Left cardiac atrium (tissue), 4 donors: ENCODE measurements at places on chromosomes 11 and 22. TPM values are rescaled to one million over a fixed set of nuclear protein-coding genes. Genes with fewer than 3 reads are reported as not detected.

The CASTOR1 gene
- total RNA-seq, result 7.4 TPM

The DAGLA gene
- 5.0 TPM for total RNA-seq

DNA sequence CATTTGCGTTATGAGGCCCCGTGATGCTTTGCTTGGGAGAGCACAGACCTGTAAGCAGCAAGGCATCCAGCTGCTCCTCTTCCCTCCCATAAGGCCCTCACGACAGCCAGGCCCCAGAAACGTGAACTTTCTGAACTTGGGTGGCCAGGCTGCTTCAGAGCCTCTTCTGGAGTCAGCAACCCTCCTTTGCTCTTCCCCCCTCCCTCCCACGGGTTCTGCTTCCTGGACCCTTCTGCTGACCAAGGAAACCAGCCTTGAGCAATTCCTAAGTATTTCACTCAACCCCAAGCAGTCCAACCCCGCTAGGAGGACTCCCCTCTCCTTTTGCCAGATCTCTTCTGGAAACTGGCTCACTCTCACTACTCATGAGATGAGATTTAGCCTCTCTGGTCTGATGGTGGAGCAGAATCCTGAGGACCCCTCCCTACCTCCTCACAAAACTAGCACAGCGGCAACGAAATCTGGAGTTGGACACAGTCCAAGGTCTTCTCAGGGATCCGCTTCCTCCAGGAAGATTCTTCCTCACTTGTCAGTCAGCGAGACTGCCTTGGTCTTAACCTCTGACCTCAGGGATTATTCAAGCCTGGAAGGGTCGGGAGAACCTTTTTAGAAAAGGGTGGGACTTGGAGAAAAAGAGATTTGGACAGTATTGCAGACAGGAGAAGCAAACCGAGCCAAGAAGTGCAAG lies 86.2 kb downstream of the UBASH3B start:
- DNase-seq, result peak; percentile 52

DNA sequence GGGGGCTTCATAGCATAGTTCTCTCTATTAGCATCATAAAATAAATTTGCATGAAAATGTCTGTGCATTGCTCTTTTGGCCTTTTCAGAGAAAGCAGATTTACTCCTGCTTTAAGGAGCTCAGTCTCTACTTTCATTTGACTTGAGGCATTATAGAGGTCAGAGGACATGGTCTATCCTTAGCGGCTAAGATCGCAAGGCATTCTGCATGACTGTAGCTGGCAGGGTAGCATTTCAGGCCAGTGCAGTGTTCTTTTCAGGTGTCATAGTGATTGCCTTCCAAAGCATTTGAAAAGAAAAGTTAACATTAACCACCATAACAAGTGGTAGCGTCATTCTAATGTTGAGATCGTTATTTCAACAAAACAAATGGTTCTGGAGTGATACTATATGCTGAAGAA lies 126.5 kb downstream of the NCAM1 start:
- no peak for DNase-seq

GRCh38 chr22:36795633-36796032 lies 19.7 kb upstream of the IFT27 start:
- DNase-seq, result no peak
